Pancreas (tissue), 10 donors: ENCODE measurements at places on chromosomes 4 and X.

DNA sequence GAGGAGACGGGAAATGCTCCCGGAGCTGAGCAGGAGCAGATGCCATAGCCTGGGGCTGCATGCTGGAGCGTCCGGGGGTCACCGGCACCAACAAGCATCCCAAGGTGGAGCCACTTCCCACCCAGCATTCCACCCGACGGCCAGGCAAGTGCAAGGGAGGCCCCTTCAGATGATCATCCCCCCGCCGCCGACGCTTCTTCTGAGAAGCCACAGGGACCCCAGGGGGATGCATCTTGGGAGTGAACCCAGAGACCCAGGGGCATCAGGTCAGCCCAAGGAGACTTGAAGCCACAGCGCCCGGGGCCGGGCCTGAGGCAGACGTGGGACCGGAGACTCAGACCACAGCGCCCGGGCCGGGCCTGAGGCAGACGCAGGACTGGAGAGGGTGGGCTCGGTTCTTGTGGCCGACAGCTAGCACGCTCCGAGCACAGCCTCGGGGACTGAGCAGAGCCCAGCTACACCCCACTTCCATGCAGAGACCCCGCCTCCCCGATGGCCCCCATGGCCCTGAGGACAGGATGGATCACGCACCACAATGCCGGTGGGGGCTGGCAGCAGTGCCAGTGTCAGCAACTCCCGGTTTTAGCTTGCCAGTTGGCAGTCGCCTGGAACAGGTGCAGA, 33.0 kb upstream of the CPLX1 start:
- DNase-seq: no peak

DNA sequence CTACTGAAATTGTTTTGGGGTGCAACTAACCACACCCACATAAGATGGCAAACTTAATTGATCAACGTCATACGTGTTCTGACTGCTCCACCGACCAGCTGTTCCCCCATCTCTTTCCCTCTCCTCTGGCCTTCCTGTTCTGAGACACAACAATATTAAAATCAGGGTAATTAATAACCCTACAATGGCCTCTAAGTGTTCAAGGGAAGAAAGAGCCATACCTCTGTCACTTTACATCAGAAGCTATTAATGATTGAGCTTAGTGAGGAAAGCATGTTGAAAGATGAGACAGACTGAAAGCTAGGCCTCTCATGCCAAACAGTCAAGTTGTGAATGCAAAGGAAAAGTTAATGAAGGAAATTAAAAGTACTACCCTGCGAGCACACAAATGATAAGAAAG, 173.9 kb upstream of the FTHL17 start:
- DNase-seq: no peak

DNA sequence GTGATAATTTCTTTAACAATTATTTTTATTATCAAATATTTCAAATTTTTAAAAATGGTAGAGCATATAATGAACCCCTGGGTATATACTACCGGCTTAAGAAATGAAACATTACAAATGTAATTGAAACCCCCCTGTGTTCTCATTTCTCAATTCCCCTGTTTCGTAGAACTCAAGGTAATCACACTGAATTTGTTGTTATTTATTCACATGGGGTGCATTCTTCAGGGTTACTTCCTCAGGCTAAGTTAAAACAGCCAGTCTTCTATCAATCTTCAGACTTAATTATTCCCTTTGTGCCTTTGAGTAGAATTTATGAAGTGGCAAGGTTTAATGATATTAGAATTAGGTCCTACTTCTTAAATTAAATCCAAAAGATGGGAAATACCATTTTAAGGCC, 128.2 kb downstream of the ANAPC10 start:
- no peak for DNase-seq

- no peak for DNase-seq
These were observed 17.4 kb downstream of the QDPR start for GRCh38 chr4:17494258-17495190.

GRCh38 chr4:23788460-23788859, 101.4 kb downstream of the PPARGC1A start:
- DNase-seq: no peak

DNA sequence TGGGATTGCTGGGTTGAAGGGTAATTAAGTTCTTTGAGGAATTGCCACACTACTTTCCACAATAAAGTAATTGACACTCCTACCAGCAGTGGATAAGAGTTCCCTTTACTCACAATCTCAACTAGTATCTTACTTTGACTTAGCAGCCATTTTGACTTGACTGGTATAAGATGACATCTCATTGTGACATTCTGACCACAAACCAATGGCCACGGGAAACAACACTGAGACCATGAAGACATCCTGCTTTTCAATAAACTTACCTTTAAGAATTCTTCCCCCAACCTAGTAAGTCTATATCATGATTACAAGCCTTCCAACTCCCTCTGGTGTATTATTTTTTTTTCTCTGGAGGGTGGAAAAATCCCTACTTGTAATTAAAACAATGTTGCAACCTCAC, 66.9 kb upstream of the WDR1 start:
- no peak for DNase-seq
